Stimulated activated CD8-positive, alpha-beta memory T cell treated with anti-CD3 and anti-CD28 coated beads, Interleukin-12 subunit alpha, Interleukin-12 subunit beta, amount 100 ng/mL, for 1 hour (primary cell): ENCODE measurements at places on chromosomes 4 and X.

GRCh38 chr4:67658302-67658701 lies 42.7 kb downstream of the UBA6 start:
- no peak for DNase-seq

- DNase-seq: no peak
Measured at GRCh38 chrX:123753656-123754350, 21.0 kb upstream of the THOC2 start.

GRCh38 chr4:13215560-13215959 lies 268.6 kb downstream of the RAB28 start:
- DNase-seq: no peak

DNA sequence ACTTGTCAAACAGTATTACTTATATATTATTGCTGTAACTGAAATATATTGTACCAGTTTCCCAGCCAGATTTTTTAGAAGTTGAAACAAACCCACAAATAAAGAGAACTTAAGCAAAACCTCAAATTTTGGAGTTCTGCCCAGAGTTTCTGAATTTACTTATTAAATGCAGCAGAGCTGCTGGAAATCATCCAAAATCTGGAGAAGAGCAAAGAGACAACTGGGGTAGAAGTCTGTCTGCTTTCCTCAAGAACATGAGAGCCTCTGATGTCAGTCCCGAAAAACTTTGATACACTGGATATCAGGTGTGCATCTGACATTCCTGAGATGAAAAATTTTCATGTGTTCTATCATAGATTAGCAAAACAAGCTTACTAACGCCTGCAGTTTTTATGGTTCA lies 325.9 kb downstream of the NR3C2 start:
- DNase-seq: no peak

DNA sequence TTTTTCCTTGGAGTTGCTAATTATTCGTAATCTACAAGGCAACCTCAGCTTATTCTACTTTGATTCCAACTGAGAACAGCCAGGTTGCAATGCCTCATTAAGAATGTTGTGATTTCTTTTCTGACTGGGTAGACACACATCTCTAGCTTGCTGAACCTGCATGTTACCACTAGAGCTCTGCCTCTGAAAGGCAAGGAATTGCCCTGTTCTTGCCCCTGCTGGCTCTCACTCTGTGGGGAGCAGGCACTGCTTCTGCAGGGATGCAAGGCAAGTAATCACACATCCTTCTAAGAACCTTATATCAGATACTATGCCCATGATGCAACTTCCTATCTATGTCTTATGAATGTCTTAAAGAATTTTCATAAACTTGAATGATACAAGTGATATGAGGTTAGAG lies 503.2 kb downstream of the PACRGL start:
- no peak for DNase-seq
